ENCODE measurements at places on chromosomes 16 and 17.

GRCh38 chr17:81572563-81573168 lies 20.5 kb upstream of the FAAP100 start:
- DNase-seq, result no peak

DNA sequence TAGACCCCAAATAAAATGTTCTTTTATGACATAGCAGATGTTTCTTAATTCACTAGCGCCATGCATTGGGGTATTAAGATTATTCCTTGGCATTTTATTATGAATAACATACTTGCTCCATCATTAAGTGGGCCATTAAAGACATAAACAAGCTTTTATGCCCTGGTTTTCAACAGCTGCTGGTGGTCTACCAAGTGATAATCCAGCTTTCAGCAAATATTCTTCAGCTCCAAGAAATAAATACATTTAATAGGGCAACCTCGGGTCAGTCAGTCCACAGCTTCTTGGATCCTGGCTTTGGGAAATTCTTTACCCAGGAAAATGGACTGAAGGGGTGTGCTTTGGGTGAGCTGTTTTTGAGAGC lies 217.3 kb upstream of the IRX3 start:
- DNase-seq, result no peak

DNA sequence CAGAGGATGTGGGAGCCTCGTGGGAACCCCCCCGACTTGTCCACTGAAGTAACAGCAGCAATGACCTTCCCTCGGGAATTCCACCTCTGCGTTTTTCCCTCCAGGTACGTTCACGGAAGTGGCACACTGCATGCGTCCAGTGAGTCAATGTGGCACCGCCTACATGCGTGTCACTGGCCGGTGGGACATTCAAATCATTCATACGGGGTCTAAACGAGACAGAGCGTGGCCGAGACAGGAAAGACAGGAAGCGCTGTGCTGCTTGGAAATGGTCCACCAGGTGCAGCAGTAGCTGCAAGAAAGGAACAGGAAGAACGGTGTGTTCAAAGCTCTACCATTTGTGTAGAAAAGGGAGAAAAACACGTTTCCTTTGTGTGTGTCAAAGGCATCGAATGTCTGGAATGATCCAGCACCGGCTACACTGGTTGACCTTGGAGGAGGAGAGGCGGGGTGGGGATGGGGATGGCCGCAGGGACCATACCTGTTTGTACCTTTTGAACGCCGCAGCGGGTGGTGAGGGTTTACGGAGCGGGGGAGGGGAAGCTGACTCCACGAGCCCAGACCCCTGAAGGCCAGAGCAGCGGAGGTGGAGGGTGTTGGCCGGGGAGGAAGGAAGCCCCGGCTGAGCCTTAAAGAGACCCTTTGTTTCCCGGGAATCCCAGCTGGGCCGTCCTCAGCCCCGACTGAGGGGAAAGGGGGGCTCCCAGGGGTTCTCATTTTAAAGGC lies 1.7 kb upstream of the PGAP6 start:
- no peak for DNase-seq

- no peak for DNase-seq
These were observed 37.1 kb downstream of the TRIM25 start for GRCh38 chr17:56876766-56877179.

DNA sequence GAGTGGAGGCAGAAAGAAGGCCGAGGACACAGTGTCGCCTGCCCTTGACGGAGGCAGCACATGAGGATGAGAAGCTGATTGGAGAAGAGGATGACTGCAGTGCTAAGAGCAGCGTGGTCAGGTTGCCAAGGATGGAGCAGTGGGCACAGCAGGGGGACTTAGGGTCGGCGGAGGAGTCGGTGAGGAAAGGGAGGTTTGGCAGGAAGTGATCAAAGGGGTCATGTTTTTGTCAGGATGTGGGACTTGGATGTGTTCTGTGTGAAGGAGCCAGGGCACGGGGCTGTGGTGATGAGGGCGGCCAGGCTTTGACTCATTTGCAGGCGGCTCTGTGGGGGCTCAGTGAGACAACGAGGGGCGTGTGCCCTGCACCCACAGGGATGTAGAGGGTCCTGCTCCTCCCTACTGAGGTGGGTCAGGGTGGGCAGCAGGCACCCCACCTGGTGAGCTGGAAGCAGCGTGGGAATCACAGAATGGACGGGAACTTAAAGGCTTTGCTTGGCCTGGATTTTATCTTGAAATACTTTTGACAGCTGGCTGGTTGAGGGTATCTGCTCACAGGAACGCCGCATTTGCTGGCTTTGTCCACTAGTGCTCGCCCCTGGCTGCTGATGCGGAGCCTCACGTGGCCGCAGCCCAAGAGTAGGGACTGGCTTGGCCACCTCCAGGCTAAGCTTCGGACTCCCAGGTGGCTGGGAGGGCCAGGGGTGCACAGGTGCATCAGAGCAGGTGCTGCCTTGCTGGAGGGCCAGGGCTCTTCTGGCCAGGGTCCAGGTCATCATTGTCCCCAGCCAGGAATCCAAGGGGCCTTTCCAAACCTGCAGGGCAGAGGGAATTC lies 6.0 kb downstream of the MPG start:
- no peak for DNase-seq

DNA sequence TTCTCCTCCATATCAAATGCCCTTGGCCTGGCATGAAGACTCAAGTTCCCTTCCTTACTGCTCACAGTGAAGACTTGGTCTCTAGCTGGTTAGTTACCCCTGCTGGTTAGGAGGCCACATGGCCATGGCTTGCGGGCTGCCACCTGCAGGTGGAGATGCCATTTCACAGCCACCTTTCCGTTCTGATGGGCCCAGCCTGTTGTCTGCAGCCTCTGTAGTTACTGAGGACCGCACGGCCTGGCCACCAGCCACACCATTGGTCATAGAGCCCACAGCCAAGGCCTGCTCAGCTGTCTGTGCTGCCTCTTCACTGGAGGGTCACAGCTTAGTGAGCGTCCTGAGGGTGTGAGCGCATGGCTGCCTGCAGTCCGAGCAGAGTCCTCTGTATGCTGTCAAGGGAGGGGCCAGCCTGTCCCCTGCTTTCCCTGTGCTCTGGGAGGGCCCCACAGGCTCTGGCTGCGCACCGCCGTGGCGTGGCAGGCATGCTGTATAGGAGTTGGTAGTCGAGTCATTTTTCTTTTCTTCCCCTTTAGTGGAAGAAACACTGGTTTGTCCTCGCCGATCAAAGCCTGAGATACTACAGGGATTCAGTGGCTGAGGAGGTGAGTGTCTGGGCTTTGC lies 59.2 kb downstream of the PLD6 start:
- no peak for DNase-seq

DNA sequence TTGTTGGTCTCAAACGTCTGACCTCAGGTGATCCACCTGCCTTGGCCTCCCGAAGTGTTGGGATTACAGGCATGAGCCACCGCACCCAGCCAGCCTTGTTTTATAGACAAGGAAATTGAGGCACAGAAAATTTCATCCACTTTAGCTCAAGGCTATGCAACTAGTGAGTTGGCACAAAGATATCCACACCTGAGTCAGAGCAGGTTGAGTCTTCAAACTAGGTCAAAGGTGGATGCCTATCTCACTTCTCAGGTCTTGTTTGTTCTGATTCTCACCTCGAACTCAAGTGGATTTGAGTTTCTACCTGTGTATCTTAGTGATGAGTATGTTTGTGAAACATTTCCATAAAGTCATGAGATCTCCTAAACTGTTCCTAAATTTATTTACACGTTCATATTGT lies 35.6 kb upstream of the GAS7 start:
- DNase-seq, result no peak

DNA sequence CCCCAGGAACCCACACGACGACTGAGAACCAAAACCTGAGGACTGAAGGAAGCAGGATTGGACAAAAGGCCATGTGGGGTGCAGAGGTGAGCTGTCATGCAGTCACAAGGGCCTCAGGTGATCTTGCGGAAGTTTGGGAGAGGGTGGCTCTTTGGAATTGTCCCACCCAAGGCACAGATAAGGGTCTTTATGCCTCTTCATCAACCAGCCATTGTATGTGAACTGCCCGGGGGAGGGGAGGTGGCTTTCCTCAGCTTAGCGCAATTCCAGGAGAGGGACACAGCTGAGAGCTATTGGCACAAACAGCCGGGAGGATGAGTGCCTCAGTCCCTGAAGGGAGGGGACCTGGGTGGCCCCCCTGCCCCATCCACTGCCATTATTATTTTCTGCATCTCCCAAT lies 55.1 kb upstream of the PHOSPHO1 start:
- no peak for DNase-seq

- no peak for DNase-seq
These were observed 857 bp downstream of the GOT2 start for GRCh38 chr16:58733248-58733670.

DNA sequence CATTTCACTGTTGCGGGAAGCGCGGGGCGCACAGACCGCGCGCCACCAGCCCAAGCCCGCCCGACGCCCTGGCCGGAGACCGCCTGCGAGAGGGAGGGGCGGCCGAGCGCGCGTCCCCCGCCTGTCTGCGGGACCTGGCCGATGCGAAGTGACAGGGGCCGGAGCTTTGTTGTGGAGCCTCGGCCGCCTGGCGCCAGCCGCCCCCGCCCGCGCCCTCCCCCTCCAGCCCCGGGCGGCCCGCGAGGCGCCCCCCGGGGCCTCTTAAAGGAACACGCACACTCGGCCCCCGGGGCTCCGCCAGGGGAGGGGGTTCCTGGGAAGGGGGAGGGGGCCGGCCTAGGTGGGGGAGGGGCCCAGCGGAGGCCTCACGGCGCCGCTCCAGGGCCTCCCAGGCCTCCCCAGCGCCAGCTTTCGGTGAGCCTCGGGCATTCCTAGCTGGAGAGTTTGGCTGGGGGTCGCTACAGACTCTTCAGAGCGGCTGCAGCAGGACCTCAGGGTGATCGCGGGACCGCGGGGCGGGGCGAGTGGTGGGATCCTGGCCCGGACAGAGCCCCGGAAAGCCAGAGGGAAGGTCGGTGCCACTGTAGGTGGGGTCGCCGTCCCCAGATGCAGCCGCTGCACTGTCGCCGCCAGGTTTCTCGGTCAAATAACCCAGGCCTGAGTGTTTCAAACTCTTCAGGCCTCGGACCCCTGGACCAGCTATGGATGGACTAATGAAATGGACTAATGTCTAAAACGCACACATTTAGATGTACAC lies 2.4 kb upstream of the TBX2 start:
- no peak for DNase-seq

GRCh38 chr17:49514071-49514721 lies 19.1 kb downstream of the NGFR start:
- no peak for DNase-seq

DNA sequence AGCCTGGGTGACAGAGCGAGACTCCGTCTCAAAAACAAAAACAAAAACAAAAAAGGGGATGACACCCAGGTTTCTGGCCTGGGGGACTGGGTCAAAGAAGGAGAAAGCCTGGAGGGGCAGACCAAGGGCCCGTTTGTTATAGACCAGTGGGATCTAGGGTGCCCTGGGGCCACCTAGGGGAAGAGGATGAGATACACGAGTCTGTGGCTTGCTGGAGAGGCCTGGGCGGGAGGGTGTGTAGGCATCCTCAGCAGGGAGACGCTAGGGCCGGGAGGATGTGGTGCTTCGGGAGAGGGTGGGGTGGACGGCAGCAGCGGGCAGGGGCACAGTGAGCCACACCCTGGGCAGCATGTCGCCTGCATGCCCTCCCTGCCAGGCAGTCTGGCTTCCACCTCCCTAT lies 17.1 kb upstream of the CRK start:
- DNase-seq, result no peak

GRCh38 chr16:76650582-76650981 lies 373.4 kb downstream of the CNTNAP4 start:
- DNase-seq, result no peak

DNA sequence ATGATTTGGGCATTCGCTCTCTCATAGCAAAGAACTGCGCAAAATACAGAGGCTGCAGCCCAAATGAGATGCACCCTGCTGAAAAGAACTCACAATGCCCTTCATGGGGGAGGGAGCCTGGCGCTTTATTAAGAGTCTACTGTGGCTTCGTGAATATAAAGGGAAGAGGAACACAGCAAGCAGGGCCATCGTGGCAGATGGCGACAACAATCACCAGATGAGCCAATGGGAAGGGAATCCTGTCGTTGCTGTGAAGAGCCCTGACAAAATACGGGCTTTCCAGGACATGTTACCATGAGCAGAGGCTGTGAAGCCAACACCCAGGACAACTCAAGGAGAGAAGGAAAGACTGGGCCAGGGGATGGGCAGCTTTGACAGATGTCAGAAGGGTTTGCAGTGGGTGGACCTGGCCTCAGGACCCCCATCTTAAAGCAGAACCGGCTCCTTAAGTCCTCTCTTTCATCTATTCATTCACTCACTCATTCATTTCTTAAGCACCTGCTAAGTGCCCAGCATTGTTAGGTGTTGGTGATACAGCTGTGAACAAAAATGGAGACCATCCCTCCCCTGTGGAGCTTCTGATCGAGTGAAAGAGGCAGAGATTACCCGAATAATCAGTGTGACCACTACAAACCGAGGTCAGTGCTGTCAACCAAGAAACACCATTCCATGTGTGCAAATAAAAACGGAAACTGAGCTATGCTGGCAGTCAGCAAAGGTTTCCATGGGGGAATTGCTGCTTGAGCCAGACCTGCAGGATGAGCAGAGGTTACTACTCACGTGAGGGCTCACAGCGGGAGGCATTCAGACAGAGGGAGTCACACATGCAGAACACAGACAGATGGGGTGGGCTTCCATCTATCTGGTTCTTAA lies 125.8 kb downstream of the DYNLRB2 start:
- DNase-seq, result no peak

- no peak for DNase-seq
These were observed 271.0 kb downstream of the C16orf95 start for GRCh38 chr16:87046235-87046634.

DNA sequence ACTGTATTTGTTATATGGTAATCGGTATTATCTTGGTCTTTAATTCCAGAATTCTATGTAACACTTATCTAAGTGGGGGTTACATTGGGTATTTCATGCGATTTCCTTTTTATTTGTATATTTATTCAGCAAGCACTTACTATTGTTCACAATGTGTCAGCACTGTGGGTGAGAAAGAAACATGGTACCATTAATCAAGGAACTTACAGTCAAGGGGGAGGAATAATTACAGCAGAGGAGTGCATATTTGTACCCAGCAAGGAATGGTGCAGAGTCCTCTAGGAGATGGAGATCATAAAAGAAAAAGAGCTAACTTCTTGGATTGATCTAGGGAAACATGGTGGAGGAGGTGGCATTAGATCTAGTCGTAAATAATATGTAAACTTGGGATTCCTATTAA lies 117.0 kb upstream of the KCNJ16 start:
- DNase-seq, result no peak

DNA sequence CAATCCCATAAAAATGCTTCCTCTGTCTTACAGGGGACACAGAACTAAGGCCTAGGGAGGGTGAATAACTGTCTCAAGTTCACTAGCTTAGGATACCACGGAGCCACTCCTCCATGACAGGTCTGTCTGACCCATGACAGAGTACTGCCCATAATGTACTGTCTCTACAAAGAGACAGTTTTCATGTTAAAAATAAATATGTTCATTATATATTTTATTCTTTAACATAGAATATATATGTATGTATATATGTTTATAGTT lies 28.3 kb upstream of the DYNLRB2 start:
- no peak for DNase-seq

Data from SIG-M5 (cell line).